ENCODE measurements at places on chromosomes 4 and X.

GRCh38 chr4:66017671-66018070 is 347.4 kb upstream of the EPHA5 start:
- no peak for DNase-seq

DNA sequence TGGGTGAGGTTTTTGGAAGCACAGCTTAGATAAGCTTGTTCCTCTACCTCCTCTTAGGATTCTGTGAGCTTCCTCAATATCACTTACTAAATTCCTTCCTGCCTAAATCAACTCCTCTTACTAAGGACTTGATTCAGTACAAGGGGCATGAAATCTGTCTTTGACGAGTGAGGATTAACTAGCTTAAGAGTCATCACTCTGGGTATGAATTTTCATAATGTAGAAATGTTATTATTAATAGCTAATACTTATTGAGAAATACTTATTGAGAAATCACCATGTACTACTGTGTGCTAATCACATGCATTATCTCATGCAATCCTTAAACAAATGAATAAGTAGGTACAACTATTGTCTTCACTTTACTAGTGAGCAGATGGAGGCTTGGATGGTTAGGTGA is 28.6 kb downstream of the TRPC3 start:
- no peak for DNase-seq

GRCh38 chrX:19683358-19683757 is 168.1 kb upstream of the MAP3K15 start:
- DNase-seq: no peak

- DNase-seq: peak; percentile 49
Observed at GRCh38 chr4:105022811-105023667, 123.6 kb upstream of the TET2 start.

DNA sequence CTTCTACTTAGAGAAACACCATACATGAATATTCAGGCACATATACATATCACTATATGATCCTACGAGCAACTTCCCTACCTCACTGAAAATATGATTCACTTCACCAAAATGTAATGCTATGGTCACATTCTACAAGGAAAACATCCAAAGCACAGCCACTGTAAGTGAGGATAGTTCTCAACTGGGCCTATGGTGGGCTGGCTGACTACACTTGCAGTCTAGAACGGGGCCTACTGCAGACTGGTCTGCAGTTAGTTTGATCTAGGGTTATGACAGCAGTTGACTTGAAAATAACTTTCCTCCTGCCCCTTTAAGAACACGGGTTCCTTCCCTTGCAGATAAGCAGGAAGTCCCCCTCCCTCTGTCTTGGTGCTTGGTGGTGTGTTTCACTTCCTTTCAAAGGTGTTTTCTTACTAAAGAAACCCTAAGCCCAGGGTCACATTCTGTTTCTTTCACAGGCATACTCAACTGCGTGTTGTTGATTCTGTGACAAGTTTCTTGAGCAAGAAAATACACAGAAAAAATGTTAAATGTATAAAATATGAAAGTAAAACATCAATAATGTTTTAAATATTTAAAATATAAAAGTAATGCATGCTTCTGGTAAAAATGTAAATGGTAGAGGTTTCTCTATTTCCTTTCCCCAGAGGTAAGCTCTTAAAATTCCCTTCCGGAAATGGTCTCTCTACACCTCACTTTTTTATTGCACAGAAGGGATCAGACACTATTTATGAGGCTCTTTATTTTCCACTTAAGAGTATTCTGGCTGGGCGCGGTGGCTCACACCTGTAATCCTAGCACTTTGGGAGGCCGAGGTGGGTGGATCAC is 18.0 kb upstream of the TMSB4X start:
- no peak for DNase-seq

GRCh38 chr4:182207830-182208396 is 35.3 kb upstream of the TENM3 start:
- DNase-seq: no peak

- no peak for DNase-seq
Observed at GRCh38 chr4:123786163-123786915, 389.7 kb downstream of the SPRY1 start.

GRCh38 chrX:33434256-33435092 is 223.1 kb upstream of the DMD start:
- no peak for DNase-seq

DNA sequence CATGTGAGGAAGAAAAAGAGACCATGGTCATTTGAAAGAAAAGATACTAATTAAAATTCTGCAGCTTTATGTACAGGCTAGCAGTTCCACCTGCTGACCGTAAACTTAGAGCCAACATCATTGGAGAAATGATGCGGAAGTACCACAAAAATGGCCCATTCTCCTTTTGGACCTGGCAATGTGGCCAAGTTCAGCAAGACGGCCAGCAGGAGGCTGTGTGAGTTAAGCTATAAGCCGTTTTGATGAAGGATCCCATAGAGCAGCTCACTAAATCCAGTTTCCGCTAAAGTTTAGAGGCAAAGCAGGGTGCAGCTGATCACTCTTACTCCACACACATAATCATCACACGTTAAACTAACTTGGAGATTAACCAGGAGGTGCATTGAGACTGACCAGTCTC is 133.8 kb downstream of the LDB2 start:
- DNase-seq: no peak

- DNase-seq: no peak
Observed at GRCh38 chr4:155866177-155866576, at the start of gene ASIC5. TSS of gene ASIC5 (minus strand) at chr4:155866277. CDS start at chr4:155866226, 51 bp downstream.

DNA sequence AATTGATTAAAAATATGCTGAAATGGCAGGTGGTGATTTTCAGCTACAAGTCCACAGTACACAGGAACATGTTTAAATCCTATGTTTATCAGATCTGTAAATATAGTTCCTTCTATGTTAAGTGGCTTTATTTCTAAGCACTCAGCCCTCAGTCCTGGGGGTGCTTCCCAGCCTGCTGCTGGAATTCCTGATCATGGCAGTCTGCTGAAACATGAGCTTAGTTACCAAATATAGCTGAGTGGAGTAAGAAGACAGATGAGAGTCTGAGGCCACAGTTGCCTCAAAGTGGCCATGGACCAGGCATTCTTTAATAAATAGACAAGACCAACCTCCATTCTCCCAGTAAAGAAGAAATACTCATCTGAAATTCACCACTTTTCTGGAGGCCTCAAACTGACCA is 17.1 kb upstream of the DDX60 start:
- no peak for DNase-seq

- DNase-seq: no peak
Observed at GRCh38 chr4:24881508-24882196, 31.2 kb downstream of the CCDC149 start.

GRCh38 chr4:77695774-77696173 is 90.2 kb downstream of the CXCL13 start:
- DNase-seq: peak; percentile 83

GRCh38 chr4:174559894-174560293 is 37.6 kb upstream of the HPGD start:
- DNase-seq: no peak

- no peak for DNase-seq
Observed at GRCh38 chrX:8272821-8273220, 101.8 kb upstream of the VCX2 start.

GRCh38 chr4:70654605-70655011 is 11.7 kb downstream of the JCHAIN start:
- DNase-seq: no peak

- no peak for DNase-seq
Observed at GRCh38 chrX:153888344-153888743, 2.4 kb upstream of the L1CAM start.

DNA sequence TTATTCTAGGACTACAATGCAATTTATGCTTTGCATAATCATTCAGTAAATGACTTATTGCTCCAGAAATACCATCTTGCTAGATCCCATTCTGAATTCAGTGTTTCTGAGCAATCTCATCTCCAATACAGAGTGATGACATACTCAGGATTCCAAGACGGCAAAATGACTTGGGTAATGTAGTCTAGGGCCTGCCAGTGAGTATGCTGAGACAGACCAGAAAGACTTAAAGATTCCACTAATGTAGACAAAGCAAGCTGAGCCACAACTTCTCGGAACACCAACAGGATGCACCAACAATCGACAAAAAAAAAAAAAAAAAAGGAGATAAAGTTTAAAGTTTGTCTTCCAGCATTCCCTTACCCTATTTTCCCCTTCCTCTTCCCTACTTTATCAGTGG is 919 bp upstream of the SEC24B start:
- peak; percentile 15 for DNase-seq

DNA sequence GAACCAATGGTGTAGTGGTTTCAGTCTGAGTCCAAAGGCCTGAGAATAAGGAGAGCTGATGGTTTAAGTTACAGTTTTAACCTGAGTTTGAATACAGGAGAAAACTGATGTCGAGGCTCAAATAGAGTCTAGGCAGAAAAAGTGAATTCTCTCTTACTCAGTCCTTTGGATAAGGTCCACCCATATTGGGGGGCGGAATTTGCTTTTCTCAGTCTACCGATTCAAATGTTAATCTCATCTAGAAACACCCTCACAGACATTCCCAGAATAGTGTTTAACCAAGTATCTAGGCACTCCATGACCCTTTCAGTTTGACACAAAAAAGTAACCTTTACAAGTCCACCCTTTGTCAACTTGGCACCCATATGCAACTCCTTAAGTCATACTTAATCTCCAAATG is 216.0 kb downstream of the GRID2 start:
- DNase-seq: no peak

- no peak for DNase-seq
Observed at GRCh38 chrX:140504371-140505324, at the start of gene SOX3. TSS of gene SOX3 (minus strand) at chrX:140505069. CDS start at chrX:140505060, 9 bp downstream.

DNA sequence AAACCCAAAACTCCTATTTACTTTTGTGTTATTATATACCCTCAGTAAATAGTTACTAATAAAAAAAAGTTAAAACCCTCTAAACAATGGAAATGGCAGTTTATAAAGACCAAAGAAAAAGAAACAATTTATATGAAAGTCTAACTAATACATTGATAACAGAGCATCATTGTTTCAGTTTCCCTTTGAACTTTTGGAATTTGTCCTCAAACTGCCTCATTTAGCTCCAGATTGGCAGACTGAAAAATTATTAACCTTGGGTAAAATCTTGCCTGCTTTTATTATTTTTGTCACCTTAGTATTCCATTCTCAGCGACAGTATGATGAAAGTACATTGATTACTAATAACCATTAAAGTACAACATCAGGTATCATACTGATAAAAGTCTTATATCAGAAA is 124.0 kb downstream of the PDE5A start:
- no peak for DNase-seq

GRCh38 chrX:102067966-102068723 is 57.3 kb upstream of the TCEAL2 start:
- peak; percentile 11 for DNase-seq

DNA sequence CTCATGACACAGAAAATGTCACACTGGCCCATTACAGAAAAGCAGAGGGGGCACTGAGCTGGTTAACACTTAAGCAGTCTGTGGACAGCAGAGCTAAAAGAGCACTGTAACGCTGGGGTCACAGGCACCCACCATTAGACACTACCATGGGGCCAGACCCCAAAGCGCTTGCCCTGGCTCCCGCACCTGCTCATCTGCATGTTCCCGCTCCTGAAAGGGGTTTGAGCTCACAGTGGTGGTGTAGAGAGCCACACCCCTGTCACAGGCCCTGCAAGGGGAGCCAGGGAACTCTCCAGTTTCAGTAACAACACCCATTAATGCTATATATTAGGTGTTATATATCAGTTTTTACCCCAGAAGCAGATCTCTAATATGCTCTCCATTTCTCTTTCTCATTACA is 187.0 kb downstream of the ANKRD50 start:
- no peak for DNase-seq

GRCh38 chrX:150486011-150486410 is 82.4 kb upstream of the MTM1 start:
- DNase-seq: no peak

GRCh38 chrX:33160273-33160672 is 51.1 kb downstream of the DMD start:
- no peak for DNase-seq

DNA sequence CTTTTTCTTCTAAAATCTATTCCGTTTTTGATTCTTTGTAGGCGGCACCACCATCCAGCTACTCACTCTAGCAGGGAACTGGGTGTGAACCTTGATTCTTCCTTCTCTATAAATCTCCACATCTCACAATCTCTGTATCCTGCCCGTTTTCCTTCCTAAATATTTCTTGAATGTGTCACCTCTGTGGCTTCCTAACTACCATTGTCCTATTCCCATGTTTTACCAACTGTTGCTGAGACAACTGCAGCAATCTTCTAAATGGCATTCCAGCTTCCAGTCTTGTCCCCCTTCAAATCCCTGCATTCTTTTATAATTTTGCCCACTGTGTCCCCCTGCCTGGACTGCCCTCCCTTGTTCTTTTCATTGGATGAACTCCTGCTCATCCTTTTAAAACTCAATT is 641.3 kb downstream of the RPA4 start:
- no peak for DNase-seq

GRCh38 chr4:31573554-31573953 is 853.4 kb downstream of the PCDH7 start:
- no peak for DNase-seq

- peak; percentile 39 for DNase-seq
Observed at GRCh38 chr4:15368856-15369255, 59.0 kb upstream of the C1QTNF7 start.

DNA sequence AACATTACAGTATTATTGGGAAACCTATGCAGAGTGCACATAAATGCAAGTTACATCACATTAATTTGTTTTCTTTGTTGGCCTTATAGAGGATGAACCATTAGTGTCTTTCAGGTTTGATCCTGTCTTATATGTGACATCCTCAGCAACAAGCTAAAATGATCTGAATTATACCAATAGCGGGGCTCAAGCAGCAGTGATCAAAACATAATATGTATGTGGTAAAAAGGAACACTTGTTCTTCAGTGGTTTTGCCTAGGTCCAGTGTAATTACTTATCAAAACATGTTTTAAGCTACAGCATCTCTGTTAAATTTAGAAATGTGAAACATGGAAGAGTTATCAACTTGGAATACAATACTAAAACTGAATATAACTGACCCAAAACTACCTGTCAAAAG is 9.1 kb downstream of the TAF9B start:
- DNase-seq: no peak

GRCh38 chr4:174716986-174717770 is 111.9 kb downstream of the GLRA3 start:
- no peak for DNase-seq

DNA sequence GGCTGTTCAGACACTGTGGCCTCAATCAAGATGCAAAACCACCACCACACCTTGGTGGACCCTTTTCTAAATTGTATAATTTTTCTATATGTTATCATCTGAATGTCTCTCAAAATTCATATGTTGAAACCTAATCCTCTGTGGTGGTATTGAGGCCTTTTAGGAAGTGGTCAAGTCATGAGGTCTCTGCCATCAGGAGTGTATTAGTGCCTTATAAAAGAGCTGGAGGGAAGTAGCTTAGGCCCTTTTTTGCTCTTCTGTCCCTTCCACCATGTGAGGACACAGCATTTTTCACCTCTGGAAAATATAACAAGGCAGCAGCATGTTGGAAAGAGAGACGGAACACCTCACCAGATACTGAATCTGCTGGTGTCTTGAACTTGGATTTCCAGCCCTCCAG is 30.5 kb upstream of the DKK2 start:
- DNase-seq: no peak

DNA sequence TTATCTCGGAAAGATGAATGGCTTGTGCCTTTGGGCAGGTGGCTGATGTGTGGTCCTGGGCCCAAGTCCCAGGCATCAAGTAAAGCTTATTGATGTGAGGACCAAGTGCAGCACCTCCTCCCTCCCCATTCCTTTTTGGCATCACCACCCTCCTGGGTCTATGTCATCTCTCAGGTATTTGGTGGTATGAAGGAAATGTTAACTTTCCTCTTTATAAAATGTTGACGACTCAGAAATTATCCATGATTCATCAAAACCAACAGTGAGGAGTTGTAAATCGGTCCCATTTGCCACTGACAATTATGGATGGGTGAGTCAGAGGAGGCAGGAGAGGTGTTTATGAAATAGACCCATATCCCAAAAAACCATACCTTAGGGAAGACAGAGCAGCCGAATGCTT is 229.4 kb upstream of the GATB start:
- DNase-seq: peak; percentile 69
